Right hindlimb (tissue), 1 donor: ENCODE measurements at places on chromosomes 7 and 10.
A peak's percentile ranks its signal among the peaks of the same experiment; 100 is the strongest.

- no peak for DNase-seq
These were observed 52.5 kb upstream of the LHFPL3 start for GRCh38 chr7:104275900-104276299.

GRCh38 chr7:16167526-16167925 lies 253.8 kb downstream of the CRPPA start:
- DNase-seq, result no peak

GRCh38 chr10:125370578-125370977 lies 210.2 kb upstream of the CTBP2 start:
- DNase-seq, result no peak

DNA sequence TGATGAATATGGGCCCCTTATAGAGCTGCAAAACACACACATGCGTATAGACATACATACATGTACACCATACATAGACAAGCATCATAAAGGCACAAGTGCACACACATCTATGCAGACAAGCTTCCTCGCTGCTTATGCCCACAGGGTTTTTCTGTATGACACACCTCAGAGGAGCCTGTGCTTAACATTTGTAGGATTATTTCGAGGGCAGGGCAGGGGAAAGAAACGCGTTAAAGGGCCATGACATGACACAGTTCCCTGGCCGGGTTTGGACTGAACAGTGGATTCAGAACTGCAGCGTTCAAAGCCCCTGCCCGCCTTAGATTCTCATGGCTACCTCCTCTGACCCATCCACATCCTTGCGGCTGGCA lies 44.8 kb downstream of the CHST3 start:
- DNase-seq, result no peak

DNA sequence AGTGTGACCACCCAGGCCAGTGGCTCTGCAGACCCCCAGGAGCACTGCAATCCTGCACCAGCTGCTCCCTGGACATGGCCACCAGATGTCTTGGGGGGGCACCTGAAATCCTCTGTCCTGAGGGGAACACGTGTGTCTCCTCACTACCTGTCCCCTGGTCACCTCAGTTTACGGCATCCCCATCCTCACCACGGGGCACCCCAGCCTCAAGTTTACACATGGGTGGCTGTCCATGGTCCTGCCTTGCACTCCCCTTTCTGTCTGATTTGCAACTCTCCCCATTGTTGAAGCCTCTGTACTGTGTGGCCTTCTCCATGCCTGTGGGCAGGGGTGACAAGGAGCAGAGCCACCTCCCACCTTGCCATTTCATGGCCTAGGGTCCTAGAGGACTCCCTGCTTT lies 67.2 kb downstream of the RAMP3 start:
- no peak for DNase-seq

- DNase-seq, result no peak
These were observed 51.0 kb downstream of the ORC5 start for GRCh38 chr7:104156842-104157277.

DNA sequence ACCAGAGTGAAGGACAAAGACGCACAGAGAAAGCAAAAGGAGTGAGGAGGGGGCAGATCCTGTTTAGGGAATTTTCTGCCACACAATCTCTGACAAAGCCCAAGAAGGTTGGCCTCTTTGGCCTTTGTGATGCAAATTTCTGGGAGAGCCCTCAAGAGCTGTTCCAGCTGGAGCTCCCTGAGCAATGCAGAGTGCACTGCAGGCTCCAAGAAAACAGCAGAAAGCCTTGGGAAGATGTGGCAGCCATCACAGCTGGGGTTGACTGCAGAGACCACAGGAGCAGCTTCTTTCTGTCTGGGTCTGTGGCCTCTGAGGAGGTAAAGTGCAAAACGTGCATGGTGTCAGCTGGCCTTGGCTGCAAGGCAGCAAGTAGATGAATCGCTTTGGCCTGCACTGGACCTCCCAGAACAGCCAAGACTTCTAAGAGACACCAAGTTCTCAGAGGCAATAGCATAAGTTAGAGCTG lies 200.2 kb downstream of the ELMO1 start:
- peak; percentile 67 for DNase-seq

- DNase-seq, result no peak
These were observed 95.4 kb upstream of the SEMA3C start for GRCh38 chr7:81014266-81014665.

DNA sequence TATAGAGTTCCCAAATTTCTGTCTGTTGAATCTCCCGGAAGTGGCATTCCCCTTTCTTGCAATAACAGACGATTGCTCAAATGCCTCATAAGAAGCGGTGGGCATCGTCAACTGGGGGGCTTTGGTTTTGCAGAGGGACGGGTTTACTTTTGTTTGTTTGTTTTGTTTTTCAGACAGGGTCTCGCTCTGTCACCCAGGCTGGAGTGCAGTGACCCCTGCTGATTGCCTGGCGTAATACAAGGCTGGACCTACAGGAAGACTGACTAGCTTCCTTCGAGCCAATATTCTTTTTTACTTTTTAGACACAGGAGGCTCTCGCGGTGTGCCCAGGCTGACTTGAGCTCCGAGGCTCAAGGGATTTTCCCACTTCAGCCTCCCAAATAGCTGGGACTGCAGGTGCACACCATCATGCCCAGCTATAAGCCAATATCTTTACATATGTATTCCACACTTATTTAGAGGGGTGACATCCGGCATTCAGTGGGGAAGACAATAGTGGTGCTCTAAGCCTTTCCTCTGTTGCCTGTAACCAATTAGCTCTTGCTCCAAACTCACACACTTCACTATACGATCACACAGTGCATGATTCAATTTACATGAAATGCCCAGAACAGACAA lies 58.1 kb downstream of the FHIP2A start:
- DNase-seq, result peak; percentile 34

DNA sequence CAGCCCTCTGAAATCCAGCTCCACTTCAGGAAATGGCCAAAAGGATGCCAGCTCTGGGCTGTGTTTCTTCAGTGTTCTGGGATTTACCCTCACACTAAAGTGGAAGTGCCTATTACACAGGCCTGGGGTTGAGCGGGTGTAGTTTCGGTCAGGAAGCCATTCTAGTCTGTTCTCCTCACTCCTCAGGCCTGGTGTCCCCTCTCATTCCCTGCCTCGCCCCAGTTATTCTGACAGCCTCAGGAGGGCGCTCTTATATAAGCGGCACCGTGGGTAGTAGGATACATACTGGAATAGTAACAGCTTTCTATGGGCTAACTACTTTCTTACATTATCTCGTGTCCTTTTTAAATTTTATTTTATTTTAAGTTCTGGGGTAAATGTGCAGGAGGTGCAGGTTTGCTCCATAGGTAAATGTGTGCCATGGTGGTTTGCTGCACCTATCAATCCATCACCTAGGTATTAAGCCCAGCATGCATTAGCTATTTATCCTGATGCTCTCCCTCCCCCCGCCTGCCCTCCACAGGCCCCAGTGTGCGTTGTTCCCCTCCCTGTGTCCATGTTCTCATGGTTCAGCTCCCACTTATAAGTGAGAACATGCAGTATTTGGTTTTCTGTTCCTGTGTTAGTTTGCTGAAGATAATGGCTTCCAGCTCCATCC lies 12.2 kb upstream of the LGI1 start:
- DNase-seq, result peak; percentile 28

- DNase-seq, result no peak
These were observed 84.3 kb downstream of the WDFY4 start for GRCh38 chr10:48768926-48769325.

GRCh38 chr10:67969875-67970274 lies 85.4 kb downstream of the SIRT1 start:
- no peak for DNase-seq

- no peak for DNase-seq
These were observed 215.3 kb upstream of the RHOBTB1 start for GRCh38 chr10:61159253-61159652.

GRCh38 chr7:150451097-150451793 lies 815 bp downstream of the GIMAP8 start:
- peak; percentile 28 for DNase-seq

DNA sequence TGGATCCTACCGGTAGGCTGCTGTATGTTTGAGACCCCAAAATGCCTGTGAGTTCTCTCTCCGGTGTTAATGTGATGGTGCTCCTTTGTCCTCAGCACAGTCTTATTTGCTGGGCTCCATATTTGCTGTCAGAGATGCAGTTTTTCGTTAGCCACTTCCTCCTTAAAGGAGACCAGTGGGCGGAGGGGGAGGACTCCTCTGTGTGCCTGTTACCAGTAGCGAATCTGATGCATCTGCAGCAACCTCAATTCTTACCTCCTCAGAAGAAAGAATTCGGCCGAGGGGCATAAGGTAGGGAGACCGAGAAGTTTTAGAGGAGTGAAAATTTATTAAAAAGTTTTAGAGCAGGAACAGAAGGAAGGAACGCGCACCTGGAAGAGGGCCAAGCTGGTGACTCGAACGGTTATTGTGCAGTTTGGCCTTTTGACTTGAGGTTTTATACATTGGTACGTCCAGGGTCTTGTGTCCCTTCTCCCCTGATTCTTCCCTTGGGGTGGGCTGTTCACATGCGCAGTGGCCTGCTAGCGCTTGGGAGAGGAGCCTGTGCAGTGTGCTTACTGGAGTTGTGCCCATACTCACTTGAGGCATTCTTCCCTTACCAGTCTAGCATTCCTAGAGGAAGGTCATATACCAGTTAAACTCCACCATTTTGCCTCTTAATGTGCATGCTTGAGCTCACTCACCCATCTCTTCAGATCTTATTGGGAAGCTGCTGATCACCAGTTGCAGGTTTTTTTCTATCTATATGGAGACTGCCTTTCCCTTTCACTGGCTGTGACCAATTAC lies 49.5 kb downstream of the GNAI1 start:
- no peak for DNase-seq

- no peak for DNase-seq
These were observed 63.3 kb downstream of the MRC1 start for GRCh38 chr10:17872191-17873091.
